Stimulated activated CD4-positive, alpha-beta T cell treated with anti-CD3 and anti-CD28 coated beads, Interleukin-15, amount 100 ng/mL, for 1 hour (primary cell): ENCODE measurements at places on chromosomes 6 and 20.

DNA sequence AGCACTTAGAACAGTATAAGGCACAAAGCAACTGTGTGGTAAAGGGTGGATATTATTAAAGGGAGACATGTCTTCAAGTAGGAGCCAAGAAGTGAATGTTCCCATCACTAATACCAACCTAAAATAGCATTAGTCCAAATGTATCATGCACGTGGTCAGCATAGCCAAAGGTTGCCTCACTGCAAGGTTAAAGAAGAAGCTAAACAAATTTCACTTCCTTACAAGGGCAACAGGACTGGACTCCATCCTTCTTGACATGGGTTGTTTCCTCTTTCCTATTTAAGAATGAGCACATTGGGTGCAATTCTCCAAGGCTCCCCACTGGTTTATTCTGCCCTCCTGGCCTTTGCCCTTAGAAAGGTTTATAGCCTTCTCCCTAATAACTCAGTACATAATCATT, 186.7 kb downstream of the PHACTR1 start:
- DNase-seq: no peak

- no peak for DNase-seq
Measured at GRCh38 chr6:36478051-36478526, 35.3 kb downstream of the KCTD20 start.

GRCh38 chr20:42594659-42595058, 595.0 kb downstream of the PTPRT start:
- no peak for DNase-seq

DNA sequence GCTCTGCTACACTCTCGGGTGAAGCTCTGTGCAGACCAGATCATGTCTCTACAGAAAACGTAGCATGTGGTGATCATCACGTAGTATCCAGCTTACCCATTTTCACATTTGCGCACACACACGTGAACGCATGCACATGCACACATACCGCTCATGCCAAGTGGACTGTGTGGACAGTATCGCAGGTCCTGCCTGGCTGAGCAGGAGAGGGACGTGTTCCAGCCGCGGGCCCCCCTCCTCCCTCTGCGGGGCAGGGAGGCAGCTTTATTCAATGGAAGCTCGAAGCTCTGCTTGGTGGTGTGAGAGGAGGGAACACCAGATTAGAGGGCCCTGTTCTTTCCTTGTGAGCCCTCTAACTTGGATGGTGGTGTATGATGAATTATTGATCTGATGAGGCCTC, 51.1 kb downstream of the CDH26 start:
- no peak for DNase-seq

DNA sequence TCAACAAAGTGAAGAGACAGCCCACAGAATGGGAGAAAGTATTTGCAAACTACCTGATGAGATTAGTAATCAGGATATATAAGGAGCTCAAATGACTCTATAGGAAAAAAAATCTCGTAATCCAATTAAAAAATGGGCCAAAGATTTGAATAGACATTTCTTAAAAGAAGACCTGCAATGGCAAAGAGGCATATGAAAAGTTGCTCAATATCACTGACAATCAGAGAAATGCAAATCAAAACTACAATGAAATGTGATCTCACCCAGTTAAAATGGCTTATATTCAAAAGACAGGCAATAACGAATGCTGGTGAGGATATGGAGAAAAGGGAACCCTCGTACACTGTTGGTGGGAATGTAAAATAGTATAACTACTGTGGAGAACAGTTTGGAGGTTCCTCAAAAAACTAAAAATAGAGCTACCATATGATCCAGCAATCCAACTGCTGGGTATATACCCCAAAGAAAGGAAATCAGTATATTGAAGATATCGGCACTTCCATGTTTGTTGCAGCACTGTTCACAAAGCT, 65.0 kb downstream of the TOX2 start:
- no peak for DNase-seq
